ENCODE measurements at places on chromosomes 12 and 14. TPM values are rescaled to one million over a fixed set of nuclear protein-coding genes. Genes with fewer than 3 reads are reported as not detected.

- DNase-seq, result no peak
These were observed 48.9 kb upstream of the PPP1CC start for GRCh38 chr12:110791589-110791988.

- DNase-seq, result no peak
These were observed 46.4 kb downstream of the EMP1 start for GRCh38 chr12:13242936-13243335.

- DNase-seq, result no peak
These were observed 190.9 kb downstream of the ETV6 start for GRCh38 chr12:11840366-11840765.

- no peak for DNase-seq
These were observed 28.6 kb downstream of the FGFR1OP2 start for GRCh38 chr12:26966842-26967241.

GRCh38 chr14:54567224-54567638 is 303 bp downstream of the SAMD4A start:
- no peak for DNase-seq

GRCh38 chr14:47262801-47263200 is 412.6 kb downstream of the MDGA2 start:
- DNase-seq, result no peak

DNA sequence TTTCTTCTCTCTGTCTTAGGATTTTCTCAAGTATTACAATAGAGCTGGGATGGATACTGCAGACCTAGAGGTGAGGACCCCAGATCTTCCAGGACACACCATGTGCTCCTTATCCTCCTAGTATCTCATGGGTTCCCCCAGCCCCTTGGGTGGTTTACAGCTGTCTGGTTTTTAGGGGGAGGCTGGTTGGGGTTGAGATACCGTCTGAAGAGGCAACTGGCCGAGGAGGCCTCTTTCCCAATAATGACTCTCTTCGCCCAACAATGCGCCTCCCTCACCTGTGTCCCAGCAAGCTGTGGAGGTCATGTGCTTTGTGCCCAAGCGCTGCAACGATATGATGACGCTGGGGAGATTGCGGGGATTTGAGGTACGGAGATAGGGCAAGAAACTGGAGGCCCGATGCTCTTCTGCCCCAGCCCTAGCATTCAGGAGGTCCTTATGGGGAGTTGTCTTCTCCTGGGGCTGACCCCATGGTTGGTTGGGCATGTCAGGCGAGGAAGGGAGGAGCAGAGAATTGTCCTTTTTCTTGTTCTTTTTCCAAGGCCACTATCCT is 3.8 kb downstream of the ARHGEF25 start:
- DNase-seq, result no peak

DNA sequence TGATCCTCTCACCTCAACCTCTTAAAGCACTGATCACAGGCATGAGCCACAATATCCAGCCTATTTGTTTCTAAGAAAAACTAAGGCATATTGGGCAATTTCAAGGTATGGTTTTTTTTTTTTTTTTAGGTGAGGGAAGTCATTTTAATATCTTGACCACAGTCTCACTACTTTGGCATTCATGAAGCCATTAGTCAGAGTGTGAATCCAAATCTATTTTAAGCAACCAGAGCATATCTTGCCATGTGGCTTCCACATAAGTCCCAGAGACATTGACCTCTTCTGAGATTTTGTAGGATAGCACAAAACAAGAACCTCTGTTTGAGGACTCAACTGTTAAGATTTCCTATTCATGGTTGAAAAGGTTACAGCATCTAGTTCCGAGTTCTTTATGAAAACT is 130.3 kb upstream of the RBM19 start:
- no peak for DNase-seq

GRCh38 chr14:31954991-31955390 is 122.1 kb upstream of the ARHGAP5 start:
- DNase-seq, result no peak

SRRM4 gene
- polyA plus RNA-seq, result not detected

FBXO33 gene
- 15.0 TPM for polyA plus RNA-seq

KLRG1 gene
- 161 TPM for polyA plus RNA-seq

LRRC10 gene
- not detected for polyA plus RNA-seq

ITGB7 gene
- polyA plus RNA-seq, result 271 TPM

HOXC10 gene
- polyA plus RNA-seq, result not detected

TAS2R9 gene
- not detected for polyA plus RNA-seq
